Astrocyte (in vitro differentiated cells and primary cell): ENCODE measurements at places on chromosomes 2 and 18. TPM values are rescaled to one million over a fixed set of nuclear protein-coding genes. Genes with fewer than 3 reads are reported as not detected.

Gene ZNF804A
- 0.22 and 0.32 TPM in 2 replicates for total RNA-seq

Gene NT5C1B
- total RNA-seq = not detected in 2 replicates

Gene C2orf72
- total RNA-seq = 0.84 and 1.0 TPM in 2 replicates

Gene ANKRD44
- 7.2 and 7.8 TPM in 2 replicates for total RNA-seq

Gene GULP1
- total RNA-seq = 33.4 and 39.4 TPM in 2 replicates

Gene THSD7B
- 0.14 and 0.18 TPM in 2 replicates for total RNA-seq

Gene TMEM169
- total RNA-seq = 17.9 and 20.1 TPM in 2 replicates

Gene CMPK2
- 32.5 and 38.6 TPM in 2 replicates for total RNA-seq

Gene DPYSL5
- 1.2 and 2.9 TPM in 2 replicates for total RNA-seq

Gene TEX44
- not detected in 2 replicates for total RNA-seq

Gene ATP6V1C2
- 0.14 TPM in 1 of 2 replicates, not detected in the other for total RNA-seq

Gene SERPINB4
- not detected in 2 replicates for total RNA-seq

Gene DYNAP
- total RNA-seq = not detected in 2 replicates

Gene AQP12B
- total RNA-seq = not detected in 2 replicates

Gene CRYBA2
- not detected in 2 replicates for total RNA-seq

Gene APOB
- 0.05 and 0.07 TPM in 2 replicates for total RNA-seq

Gene SERPINB11
- not detected in 2 replicates for total RNA-seq

Gene DLGAP1
- total RNA-seq = 2.3 and 2.4 TPM in 2 replicates

Gene POTEI
- total RNA-seq = 0.32 and 0.50 TPM in 2 replicates

Gene POTEE
- total RNA-seq = 0.79 and 1.0 TPM in 2 replicates

Gene R3HDM1
- total RNA-seq = 39.5 and 44.7 TPM in 2 replicates
